CD4-positive, alpha-beta T cell treated with Interleukin-4 for 4 hours (primary cell): ENCODE measurements at places on chromosomes 1 and 21.
A peak's percentile ranks its signal among the peaks of the same experiment; 100 is the strongest.

GRCh38 chr1:229470406-229471043 lies 36.6 kb upstream of the ACTA1 start:
- no peak for DNase-seq

- DNase-seq: no peak
Observed at GRCh38 chr1:63010913-63011660, 227.2 kb downstream of the ATG4C start.

DNA sequence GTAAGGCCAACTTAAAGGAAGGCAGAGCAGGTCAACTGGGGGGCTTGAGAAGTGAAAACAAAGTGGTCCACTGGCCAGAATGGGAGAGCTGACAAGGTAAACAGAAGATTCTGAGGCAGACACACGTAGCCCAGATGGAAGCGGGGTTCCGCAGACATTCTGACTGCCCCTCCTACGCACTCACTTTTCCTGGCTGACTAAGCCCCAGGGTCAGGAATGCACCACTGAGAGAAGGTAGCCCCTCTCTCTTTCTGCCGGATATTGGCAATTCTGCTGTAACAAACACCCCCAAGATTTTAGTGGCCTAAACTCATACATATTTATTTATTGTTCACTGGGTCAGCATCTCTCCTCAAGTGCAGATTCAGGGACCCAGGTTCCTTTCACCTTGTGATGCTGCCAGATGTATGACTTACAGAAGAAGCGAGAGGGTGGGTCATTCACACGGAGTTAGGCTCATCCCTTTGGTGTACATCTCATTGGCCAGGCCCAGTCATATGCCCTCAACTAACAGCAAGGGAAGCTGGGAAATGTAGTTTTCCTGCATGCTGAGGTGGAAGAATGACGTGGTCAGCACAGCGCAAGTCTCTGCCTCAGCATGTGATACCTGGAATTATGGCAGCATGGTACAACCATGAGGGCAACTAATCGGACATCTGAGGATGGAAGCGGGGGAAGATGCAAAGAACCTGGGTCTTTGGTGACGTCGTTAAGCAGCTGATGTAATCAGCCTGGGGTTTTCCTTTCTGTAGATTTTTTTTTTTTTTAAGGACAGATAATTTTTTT lies 43.4 kb upstream of the MRPS6 start:
- DNase-seq: peak; percentile 55

DNA sequence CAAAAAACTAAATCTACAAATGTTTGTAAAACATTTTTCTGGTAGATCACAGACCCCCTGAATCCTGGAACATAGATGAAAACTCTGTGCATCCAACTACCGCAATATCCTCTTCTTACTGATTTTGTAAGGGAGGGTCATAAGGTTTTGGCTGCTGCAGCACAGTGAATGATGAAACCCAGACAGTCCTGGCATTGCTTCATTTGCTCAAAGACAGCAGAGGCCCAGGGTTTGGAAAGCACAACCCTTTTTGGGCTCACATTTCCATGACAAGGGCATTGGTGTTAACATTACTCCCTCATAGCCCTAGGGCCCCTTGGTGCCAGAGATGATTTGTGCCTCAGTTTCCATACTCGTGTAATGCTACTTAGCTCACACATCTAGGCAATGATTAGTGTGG lies 51.2 kb downstream of the PLXNA2 start:
- no peak for DNase-seq

DNA sequence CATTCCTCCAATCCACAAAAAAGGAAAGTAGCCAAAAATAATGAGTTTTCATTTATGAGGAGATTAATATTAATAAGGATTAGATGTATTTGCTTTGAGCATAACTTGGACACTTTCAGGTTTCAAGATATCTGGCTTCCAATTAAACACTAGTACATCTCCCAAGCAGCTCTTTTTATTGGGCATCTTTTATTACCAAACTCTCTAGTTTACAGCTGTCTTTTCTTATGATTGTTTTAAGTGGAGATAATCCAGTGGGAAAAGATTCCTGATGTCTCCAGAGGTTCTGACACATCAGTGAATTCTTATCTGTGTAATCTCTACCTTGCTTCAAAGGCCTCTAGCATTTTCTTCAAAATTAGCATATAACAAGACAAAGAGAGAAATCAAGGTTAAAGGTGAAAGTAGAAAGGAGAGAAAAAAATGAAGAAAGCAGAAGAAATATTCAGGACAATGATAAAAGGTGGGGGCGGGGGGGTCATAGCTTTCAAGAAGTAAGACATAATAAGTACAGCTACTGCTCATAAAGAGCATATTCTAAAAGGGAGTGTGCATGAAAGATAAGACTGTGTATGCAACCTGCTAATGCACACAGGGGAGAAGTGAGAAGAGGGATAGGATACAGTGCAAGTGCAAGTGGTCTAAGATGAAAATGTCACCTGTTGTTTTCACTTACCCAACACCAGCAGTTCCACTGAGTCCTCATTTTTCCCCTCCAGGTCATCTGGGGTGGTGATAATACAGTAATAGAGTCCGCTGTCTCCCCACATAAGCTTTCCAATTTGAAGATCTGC lies 19.1 kb downstream of the ILDR2 start:
- DNase-seq: no peak

DNA sequence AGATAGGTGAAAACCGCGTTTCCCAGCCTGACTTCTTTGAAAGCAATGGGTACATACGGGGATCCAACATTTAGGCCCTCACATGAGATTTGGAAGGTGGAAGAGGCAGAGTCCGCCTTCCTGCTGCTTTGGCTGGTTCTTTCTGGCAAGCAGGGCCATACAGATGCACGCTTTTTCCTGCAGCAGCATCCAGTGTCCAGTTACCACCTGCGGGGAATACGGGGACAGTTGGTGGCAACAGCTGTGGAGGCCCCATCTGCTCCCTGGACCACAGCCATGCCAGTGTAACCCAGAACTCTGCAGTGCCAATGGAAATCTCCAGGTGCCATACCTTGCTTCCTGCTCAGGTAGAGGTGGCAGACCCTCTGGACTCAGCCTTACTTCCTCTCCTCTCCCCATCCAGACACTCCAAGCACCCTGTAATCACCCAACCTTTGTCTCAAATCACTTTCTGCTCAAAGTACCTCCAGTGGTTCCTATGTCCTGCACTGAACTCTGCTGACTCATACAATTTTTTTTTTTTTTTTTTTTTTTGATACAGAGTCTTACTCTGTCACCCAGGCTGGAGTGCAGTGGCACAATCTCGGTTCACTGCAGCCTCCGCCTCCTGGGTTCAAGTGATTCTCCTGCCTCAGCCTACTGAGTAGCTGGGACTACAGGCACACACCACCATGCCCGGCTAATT lies 68.3 kb downstream of the SLC16A1 start:
- no peak for DNase-seq

DNA sequence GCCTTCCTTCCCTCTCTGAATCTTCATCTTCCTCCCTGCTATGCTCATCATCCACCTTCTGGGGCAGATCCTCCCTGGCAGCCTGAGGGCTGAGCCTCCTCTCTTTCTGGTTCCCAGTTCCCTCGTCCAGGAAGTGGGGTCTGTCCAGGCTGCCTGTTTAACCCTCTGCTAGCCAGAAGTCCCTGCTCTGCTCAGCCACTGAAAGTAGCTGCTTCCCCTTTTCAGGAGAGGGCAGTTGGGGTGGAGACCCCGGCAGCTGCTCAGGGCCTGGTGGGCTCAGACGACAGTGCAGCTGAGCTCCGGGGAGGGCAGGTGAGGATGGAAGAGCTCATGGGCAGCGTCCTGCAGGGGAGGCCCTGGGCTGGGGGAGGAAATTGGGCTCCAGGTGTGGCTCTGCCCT lies 43.1 kb upstream of the ETV3 start:
- DNase-seq: no peak

DNA sequence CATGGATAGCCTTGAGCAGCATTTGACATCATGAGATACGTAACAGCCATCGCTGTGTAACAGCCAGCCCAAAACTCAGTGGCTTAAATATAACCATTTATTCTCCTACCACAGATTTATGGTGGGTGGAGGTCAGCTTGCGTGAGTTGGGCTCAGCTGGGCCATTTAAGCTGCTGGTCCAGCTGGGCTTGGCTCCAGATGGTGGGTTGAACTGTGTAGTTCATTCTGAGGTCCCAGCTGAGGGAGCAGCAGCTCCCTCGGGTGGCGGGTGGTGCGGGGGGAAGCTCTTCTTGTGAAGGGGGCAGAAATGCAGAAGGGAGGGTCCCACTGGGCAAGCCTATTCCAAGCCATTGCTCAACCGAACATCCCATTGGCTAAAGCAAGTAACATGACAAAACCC lies 75.9 kb downstream of the IGSF21 start:
- no peak for DNase-seq

- no peak for DNase-seq
Observed at GRCh38 chr1:246978281-246978680, 29.6 kb downstream of the ZNF695 start.

- DNase-seq: no peak
Observed at GRCh38 chr1:29800522-29800956, 564.2 kb downstream of the PTPRU start.
